ENCODE measurements at places on chromosomes 6 and 20. TPM values are rescaled to one million over a fixed set of nuclear protein-coding genes. Genes with fewer than 3 reads are reported as not detected.

Gene PPT2
- 11.1 TPM for polyA plus RNA-seq

Gene HSF2
- polyA plus RNA-seq = 5.6 TPM

Gene ASIP
- polyA plus RNA-seq = 1.1 TPM

Gene MUC21
- 1.2 TPM for polyA plus RNA-seq

Gene SLC22A1
- 0.20 TPM for polyA plus RNA-seq

Gene SIRPD
- polyA plus RNA-seq = not detected

Gene LY6G5C
- polyA plus RNA-seq = 1.8 TPM

Gene BACH2
- 0.46 TPM for polyA plus RNA-seq

Gene ECT2L
- not detected for polyA plus RNA-seq

Gene PNPLA1
- 0.61 TPM for polyA plus RNA-seq

Gene CFAP61
- polyA plus RNA-seq = not detected

Gene SLC17A1
- not detected for polyA plus RNA-seq

Gene COL10A1
- not detected for polyA plus RNA-seq

Gene THEMIS
- polyA plus RNA-seq = 0.08 TPM

Gene NPEPL1
- 15.3 TPM for polyA plus RNA-seq

Gene L3MBTL1
- polyA plus RNA-seq = 1.7 TPM

Gene GRIK2
- 0.50 TPM for polyA plus RNA-seq

Gene LAMA2
- polyA plus RNA-seq = 4.9 TPM

Gene FAXC
- polyA plus RNA-seq = 3.1 TPM

Gene UBE2C
- 39.0 TPM for polyA plus RNA-seq

Gene SYNDIG1
- not detected for polyA plus RNA-seq

Gene BIRC7
- polyA plus RNA-seq = not detected

Gene RBM24
- polyA plus RNA-seq = 0.25 TPM

Gene EPHA7
- polyA plus RNA-seq = 0.92 TPM

Gene LAMA4
- polyA plus RNA-seq = 14.0 TPM

Gene FAM209B
- not detected for polyA plus RNA-seq

Measured in stomach (tissue), 19 donors.